ENCODE measurements at places on chromosomes 1 and 21.

- no peak for DNase-seq
Observed at GRCh38 chr1:22787636-22788035, 77.0 kb downstream of the EPHB2 start.

- DNase-seq = peak; percentile 18
Observed at GRCh38 chr1:102853136-102853535, 255.2 kb downstream of the COL11A1 start.

DNA sequence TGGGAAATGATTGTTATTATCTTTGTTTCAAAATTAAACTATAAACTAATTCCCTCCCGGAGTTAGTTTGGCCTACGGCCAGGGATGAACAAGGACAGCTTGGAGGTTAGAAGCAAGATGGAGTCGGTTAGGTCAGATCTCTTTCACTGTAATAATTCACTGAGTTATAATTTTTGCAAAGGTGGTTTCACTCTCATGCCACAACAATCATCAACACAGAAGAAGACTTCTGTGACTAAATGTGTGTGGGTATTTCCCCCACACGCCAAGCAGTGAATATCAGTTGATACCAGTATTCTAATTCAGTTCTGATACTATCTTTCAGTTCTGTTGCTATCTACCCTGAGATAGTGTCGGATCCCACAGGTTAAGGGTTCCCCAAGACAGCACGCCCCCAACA is 215.1 kb downstream of the S1PR1 start:
- DNase-seq = no peak

- no peak for DNase-seq
Observed at GRCh38 chr1:34784751-34785221, 3.8 kb downstream of the GJB3 start.

DNA sequence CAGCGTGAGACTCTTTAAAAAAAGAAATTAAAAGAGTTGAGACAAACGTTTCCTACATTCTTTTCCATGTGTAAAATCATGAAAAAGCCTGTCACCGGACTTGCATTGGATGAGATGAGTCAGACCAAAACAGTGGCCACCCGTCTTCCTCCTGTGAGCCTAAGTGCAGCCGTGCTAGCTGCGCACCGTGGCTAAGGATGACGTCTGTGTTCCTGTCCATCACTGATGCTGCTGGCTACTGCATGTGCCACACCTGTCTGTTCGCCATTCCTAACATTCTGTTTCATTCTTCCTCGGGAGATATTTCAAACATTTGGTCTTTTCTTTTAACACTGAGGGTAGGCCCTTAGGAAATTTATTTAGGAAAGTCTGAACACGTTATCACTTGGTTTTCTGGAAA is 31.2 kb downstream of the IFNAR1 start:
- no peak for DNase-seq

DNA sequence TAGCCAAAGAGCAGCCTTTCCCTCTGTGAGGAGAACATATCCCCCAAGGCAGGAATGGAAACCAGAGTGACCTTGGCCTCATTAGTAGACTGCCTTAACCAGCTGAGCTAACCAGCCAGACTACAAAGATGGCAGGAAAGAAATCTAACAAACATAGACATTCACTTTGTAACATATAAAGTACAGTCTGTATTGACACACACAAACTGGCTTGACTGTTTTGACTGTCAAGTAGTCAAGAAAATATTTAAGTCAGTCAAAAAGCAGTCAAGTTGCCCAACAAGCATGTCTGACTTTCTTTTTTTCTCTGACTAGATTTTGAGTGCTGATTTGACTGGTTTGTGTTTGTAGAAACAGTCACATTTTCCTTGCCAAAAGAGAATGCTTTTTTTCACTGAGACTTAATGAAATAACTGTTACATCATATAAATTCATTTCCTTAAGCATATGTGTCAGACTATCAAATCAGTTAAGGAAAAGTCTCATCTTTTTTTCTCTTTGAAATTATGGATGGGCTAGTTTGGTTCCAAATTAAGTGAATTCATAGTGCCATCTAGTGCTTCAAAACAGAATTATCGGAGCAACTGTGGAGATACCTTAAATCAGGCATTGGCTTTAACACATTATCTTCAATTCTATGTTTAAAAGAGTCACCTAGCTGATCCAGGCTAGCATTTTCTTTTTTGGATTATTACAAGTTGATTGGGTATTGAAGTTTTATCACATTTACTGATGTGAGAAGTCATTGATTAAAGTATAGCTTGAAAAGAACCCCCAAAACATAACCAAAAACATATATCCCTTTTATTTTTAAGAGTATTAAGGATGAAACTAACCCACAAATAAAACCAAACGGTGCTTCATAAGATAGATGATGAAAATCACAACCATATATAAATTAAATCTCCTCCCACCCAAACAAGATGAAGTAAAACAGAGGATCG is 75.0 kb downstream of the ATP6V1G3 start:
- peak; percentile 45 for DNase-seq

- DNase-seq = no peak
Observed at GRCh38 chr1:187999973-188000372, 1171.2 kb downstream of the PLA2G4A start.

- no peak for DNase-seq
Observed at GRCh38 chr1:82492159-82492558, 691.4 kb downstream of the ADGRL2 start.

DNA sequence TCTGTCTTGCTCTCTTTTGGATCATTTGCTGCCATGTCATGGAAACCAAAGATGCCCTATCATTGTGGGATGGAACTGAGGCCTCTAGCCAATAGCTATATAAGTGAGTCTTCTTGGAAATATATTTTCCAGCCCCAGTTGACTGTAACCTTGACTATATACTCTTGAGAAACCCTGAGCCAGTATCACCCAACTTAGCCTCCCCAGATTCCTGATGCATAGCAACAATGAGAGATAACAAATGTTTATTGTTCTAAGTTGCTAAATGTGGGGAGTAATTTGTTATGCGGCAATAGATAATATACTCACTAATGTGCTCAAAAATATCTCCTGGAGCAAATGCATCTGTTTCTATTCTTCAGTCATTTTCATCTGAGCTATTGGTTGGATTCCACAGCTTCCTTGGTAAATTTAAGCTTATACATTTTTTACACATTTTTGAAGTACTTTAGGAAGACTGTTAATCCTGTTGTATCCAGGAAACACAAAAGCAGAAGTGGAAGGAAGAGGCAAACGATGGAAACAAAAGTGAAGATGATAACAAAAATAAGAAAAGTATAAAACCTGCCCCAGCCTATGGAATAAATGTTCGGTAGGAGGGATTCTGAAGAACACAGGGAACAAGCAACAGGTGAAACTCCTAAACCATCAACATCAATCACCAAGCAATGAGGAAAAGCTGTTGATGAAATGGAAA is 6.3 kb upstream of the SRRM1 start:
- no peak for DNase-seq

DNA sequence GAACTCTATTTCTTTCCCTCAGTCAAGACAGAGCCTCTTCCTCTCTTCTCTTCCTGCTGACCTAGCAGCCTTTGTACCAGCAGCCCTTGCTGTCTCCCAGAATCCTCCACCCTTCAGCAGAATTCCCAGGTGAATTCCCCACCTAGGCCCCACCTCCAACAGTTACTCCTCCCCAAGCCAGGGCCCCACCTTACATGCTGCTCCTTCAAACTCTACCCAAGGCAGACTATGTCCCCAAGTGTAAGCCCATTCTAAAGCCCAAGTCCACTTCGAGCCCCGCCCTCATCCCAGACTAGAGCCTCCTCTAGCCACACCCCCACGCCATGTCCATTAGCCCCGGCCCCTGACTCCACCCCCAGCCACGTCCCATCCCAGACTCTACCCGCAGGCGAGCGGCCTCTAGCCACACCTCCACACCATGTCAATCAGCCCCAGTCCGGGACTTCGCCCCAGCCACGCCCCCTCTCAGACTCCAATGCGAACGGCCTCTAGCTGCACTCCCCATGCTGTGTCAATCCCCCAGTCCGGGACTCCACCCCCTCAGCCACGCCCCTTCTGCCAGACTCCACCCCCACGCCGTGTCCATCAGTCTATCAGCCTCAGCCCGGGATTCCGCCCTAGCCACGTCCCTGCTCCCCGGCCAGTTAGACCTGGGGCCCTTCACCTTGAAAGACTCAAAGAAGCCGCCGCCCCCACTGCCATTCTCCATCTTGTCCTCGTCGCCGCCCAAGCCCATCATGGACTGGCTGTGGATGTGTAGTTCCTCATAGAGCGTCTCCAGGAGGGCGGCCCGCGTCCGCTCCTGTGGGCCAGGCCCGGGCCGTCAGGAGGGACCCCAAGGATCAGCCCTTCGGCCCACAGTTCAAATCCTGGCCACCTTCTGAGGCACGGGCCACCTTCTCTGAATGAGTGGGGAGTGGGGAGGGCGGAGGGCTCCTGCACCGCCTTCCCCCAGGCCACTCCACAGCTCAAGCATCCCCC is 61.3 kb downstream of the RAP1GAP start:
- DNase-seq = peak; percentile 75

DNA sequence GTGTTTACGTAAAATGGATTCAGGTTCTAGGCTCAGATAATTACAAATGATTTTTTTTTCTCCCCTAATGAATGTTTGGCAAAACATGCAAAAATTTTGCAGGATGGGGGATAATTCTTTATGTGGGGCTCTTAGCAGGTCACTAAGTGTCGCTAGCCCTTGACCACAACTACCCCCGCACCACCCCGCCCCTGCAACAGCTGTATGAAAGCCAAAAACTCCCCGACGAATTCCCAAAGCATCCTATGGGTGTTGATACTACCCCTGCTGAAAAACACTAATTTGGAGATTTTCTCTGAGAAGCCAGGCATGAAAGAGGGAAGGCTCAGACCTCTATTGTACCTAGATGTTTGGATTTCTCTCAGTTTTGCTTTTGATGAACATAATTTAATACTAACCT is 243.0 kb downstream of the TRABD2B start:
- DNase-seq = no peak

DNA sequence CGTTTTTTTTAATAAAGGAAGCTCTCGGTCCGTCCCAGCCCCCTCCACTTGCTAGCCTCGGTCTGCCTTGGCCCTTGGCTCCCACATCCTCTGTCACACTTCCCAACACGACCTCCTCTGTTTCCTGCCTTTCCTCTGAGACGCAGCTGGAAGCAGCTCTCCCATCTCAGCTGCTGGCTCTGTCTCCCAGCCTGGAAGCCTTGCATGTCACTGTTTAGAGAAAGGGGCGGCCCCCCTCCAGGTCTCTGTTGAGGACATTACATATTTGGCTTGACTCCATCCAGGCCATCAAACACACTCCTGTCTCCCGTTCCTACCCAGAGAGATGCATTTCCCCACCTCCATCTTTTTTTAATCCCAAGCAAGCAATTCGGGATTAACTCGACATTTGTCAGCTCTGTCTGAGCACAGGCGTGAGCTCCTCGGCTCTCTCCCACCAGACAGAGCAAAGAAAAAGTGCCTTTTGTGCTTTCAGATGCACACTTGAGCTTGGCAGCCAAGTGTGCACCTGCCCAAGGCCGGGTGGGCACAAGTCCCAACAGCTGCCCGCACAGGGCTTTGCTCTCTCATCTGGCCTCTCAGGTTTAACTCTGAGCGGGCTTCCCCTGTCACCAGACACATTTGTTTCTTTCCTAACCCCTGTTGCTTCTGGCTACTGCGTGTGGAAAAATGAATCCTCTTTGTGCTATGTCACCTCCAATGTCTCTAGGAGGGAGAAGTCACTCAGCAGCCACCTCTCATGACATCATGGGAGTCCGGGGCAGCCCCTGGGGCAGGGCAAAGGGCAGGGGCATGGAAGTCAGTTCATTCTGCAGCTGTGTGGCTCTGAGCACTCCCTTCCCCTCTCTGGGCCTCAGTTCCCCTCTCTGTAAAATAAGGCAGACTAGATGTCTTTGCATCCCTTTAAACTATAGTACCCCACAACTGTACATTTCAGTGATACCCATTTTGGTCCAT is 108.3 kb downstream of the KCND3 start:
- DNase-seq = no peak

- no peak for DNase-seq
Observed at GRCh38 chr1:116219651-116220434, 108.6 kb downstream of the MAB21L3 start.

GRCh38 chr1:38785285-38786039 is 74.1 kb downstream of the RRAGC start:
- DNase-seq = no peak

- DNase-seq = no peak
Observed at GRCh38 chr1:27057801-27058625, 45.4 kb upstream of the TENT5B start.

DNA sequence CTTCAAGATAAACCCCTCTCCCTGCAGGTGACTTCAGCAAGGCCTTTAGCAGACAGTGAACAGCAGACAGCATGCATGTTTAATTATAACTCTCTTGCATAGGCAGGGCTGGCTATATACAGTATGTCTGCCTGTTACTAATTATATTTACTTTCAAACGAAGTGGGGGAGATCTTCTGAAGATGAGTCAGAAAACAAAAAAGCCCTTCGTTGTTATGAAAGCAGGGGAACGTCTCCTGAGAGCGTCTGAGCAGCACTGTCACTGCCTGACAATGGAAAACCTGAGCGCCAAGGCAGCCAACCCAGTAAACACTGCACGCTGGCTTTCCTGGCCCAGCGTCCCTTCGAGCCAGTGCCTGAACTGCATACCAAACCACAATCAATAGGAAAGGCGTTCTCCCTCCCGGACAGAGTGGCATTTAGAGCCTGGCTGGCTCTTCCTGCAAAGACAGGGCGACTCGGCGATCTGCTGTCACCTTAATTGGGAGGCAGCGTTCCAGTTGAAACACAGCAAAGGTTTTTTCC is 54.1 kb downstream of the TOMM20 start:
- peak; percentile 69 for DNase-seq

GRCh38 chr1:117077267-117077666 is 17.1 kb downstream of the TTF2 start:
- peak; percentile 68 for DNase-seq

DNA sequence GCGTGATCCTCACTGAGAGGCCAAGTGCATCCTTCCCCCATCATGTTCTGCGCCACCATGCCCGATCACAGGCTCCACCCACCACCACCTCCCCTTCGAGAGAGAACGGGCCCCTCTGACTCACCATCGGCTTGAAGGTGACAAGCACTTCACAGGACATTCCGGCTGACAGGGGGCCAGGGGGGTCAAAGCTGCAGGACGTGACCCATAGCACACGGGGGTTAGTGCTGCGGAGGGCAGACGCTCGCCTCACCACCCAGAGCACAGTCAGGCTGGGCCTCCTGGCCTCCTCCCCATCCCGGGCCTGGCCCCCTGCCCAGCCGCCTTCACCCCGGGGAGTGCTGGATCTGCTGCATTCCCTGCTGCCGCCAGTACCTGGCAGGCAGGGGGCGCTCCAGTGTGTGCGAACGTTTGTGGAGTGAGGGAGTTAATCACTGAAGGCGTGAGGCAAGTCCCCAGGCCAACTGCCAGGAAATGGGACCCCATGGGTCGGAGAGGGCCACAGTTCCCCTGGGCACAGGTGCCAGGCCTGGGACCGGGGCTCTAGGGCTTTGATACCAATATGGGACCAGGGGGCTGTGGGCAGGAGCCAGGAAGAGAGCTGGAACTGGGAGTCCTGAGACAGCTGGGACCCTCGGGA is 40.9 kb upstream of the TMEM52 start:
- DNase-seq = peak; percentile 86

DNA sequence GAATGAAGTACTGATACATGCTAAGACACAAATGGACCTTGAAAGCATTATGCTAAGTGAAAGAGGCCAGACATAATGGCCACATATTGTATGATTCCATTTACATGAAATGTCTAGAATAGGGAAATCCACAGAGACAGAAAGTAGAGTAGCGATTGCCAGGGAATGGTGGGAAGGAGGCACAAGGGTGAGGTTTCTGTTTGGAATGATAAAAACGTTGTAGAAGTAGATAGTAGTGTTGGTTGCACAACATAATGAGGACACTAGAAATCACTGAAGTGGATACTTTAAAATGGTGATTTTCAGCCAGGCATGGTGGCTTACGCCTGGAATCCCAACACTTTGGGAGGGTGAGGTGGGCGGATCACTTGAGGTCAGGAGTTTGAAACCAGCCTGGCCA is 97.6 kb upstream of the VANGL1 start:
- no peak for DNase-seq
